ENCODE measurements at places on chromosomes 12 and 14. TPM values are rescaled to one million over a fixed set of nuclear protein-coding genes. Genes with fewer than 3 reads are reported as not detected.

GRCh38 chr14:78524196-78524595 lies 354.0 kb downstream of the NRXN3 start:
- no peak overlapping the region for H3K4me3 ChIP-seq
- no peak overlapping the region for H3K27ac ChIP-seq
- H3K36me3 ChIP-seq, result no peaks in the 10 kb centered on the region
- DNase-seq, result no peak

GRCh38 chr12:1473418-1473817 lies 121.0 kb downstream of the FBXL14 start:
- H3K4me1 ChIP-seq, result peaks cover 21% of the 10 kb centered on the region
- H3K27ac ChIP-seq, result no peak overlapping the region
- no peak overlapping the region for H3K4me3 ChIP-seq
- no peak for DNase-seq
- H3K27me3 ChIP-seq, result no peaks in the 10 kb centered on the region

- H3K27ac ChIP-seq, result no peak overlapping the region
- no peaks in the 10 kb centered on the region for H3K36me3 ChIP-seq
- H3K4me1 ChIP-seq, result no peaks in the 10 kb centered on the region
Observed at GRCh38 chr12:71005166-71005565, 84.6 kb upstream of the PTPRR start.

DNA sequence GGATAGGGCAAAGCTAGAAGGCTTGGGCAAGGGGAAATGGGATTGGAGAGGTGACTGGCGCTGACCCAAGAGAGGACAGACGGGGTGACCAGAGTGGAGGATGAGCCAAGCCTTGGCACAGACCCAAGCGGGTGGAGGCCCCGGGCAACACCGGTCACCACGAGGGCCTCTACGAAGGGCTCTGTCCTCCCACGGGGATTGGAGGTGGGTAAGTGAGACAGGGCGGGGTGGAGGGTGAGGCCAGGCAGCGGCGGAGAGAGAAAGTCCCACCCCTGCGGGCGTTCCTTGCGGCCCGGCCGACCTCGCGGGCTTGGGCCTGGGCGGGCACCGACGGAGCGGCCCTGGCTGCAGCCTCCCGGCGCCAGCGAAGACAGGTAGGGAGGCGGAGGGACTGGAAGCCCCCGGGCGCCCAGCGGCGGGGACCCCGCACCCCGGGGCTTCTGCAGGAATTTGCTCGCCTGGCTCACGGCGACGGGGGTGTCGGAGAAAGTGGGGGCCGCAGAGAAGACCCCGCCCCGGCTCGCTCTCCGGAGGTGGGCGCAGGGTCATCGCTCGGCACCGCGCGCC lies at the start of gene PAPLN:
Gene PAPLN, plus strand, starts transcription at position 288 of the 567 bp plus-strand sequence. CDS start 2,273 bp downstream, outside the sequence.
- peaks cover 45% of the 10 kb centered on the region for H3K27me3 ChIP-seq
- H3K4me1 ChIP-seq, result peaks cover 52% of the 10 kb centered on the region
- H3K36me3 ChIP-seq, result no peaks in the 10 kb centered on the region
- peak within 1 kb of the TSS; percentile 64 for H3K4me3 ChIP-seq
- H3K27ac ChIP-seq, result peak within 1 kb of the TSS; percentile 46

NR4A1 gene
- 39.3 TPM for total RNA-seq

Measured in lower lobe of right lung (tissue), 2 donors.